ENCODE measurements at places on chromosomes 7 and 10. TPM values are rescaled to one million over a fixed set of nuclear protein-coding genes. Genes with fewer than 3 reads are reported as not detected.

CLRN3 gene
- not detected for total RNA-seq

CLCN1 gene
- total RNA-seq, result 0.08 TPM

PITX3 gene
- total RNA-seq, result not detected

FFAR4 gene
- not detected for total RNA-seq

GPR26 gene
- not detected for total RNA-seq

FAM25A gene
- total RNA-seq, result not detected

MEST gene
- total RNA-seq, result 8.7 TPM

DNA sequence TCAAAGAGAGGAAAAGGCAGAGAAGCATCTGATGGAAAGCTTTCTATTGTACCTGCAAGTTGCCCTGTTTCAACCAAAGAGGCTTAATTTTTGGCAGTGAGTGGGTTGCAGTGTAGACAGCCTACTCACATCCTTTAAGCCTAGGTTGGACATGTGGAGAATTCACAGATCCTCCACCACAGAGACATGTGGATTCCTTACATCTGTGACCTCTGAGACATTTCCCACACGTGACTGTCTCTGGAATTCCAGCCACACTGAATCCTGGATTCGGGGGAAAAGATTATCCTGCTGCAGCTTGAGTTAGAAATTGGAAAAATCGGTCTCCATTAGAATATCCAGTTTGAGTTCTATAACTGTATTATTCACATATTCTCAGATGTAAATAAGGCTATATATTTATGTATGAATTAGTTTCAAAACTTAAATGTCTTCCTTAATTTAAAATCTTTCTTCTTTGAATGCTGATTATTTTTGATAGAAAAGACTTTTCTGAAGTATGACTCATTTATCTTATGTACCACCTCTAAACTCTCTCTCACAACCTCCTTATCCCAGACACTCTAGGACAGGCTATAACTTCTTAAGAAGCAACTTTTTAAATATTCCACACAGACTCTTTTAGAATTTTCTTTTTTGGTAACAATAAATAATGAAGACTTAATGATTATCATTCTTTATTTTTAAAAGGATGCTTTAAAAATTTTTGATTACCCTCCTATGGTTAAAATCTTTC lies 123.3 kb downstream of the TWIST1 start:
- H3K27me3 ChIP-seq, result no peaks in the 10 kb centered on the region
- no peak for DNase-seq
- H3K36me3 ChIP-seq, result no peaks in the 10 kb centered on the region
- no peaks in the 10 kb centered on the region for H3K4me1 ChIP-seq

GRCh38 chr7:141427134-141427533 lies 124.1 kb upstream of the AGK start:
- no peaks in the 10 kb centered on the region for H3K36me3 ChIP-seq
- no peak overlapping the region for H3K27ac ChIP-seq
- no peak overlapping the region for H3K4me3 ChIP-seq
- H3K4me1 ChIP-seq, result no peaks in the 10 kb centered on the region
- peaks cover 10% of the 10 kb centered on the region for H3K27me3 ChIP-seq
- no peak for DNase-seq

GRCh38 chr7:106203473-106203872 lies 81.3 kb downstream of the NAMPT start:
- H3K27me3 ChIP-seq, result peaks cover 17% of the 10 kb centered on the region
- no peak overlapping the region for H3K27ac ChIP-seq
- H3K4me1 ChIP-seq, result peaks cover 2% of the 10 kb centered on the region
- no peak overlapping the region for H3K4me3 ChIP-seq
- DNase-seq, result no peak

DNA sequence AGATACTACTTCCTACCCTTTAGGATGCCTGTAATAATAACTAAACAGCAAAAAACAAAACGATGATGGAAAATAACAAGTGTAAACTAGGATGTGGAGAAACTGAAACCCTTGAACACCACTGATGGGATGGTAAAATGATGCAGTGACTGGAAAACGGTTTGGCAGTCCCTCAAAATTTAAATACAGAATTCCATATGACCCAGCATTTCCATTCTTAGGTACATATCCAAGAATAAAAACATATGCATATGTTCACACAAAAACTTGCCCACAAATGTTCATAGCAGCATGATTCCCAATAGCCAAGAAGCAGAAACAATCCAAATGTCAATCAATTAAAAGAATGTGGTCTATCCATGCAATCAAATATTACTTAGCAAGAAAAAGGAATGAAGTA lies 25.8 kb downstream of the SMURF1 start:
- no peak overlapping the region for H3K27ac ChIP-seq
- H3K4me3 ChIP-seq, result no peak overlapping the region

GRCh38 chr10:62019685-62020359 lies 118.3 kb downstream of the ARID5B start:
- peaks cover 47% of the 10 kb centered on the region for H3K36me3 ChIP-seq
- H3K27me3 ChIP-seq, result no peaks in the 10 kb centered on the region
- no peak overlapping the region for H3K27ac ChIP-seq
- no peak overlapping the region for H3K4me3 ChIP-seq
- no peak for DNase-seq

DNA sequence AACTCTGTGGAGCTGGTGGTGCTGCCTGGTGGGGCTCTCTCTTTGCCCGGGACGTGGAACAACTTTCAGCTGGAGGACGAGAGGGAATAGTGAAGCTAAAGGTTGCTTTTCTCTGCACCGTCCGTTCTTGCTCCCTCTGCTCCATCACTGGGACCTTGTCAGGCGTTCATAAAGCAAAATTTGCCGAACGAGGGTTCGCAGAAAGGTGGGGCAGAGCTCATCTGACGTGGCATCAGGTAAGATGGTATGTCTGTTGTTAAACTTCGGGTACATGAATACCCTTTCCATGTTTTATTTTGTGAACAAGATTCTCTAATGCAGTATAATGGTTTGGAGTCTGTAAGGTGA lies 416 bp downstream of the BBS9 start:
- peaks cover 3% of the 10 kb centered on the region for H3K36me3 ChIP-seq
- peak overlapping the region; percentile 86 for H3K27ac ChIP-seq
- H3K4me1 ChIP-seq, result peaks cover 15% of the 10 kb centered on the region
- peaks cover 3% of the 10 kb centered on the region for H3K27me3 ChIP-seq

GRCh38 chr10:44950326-44951225 lies 9.0 kb upstream of the RASSF4 start:
- H3K27me3 ChIP-seq, result peaks cover 3% of the 10 kb centered on the region
- peaks cover 5% of the 10 kb centered on the region for H3K4me1 ChIP-seq
- no peak overlapping the region for H3K4me3 ChIP-seq
- H3K27ac ChIP-seq, result no peak overlapping the region
- no peak for DNase-seq
- H3K36me3 ChIP-seq, result peaks cover 3% of the 10 kb centered on the region

DNA sequence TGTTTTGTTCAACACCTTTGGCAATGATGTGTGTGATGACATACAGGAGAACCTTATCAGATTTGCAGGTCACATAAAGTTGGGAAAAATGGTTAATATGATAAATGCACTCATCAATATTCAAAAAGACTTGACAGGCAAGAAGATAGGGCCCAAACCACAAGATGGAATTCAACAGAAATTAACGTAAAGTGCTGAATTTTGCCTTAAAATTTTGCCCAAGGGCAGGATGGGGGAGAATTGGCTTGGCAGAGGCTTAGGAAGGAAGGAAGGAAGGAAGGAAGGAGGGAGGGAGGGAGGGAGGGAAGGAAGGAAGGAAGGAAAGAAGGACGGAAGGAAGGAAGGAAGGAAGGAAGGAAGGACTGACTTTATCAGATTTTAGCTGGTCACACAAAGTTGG lies 35.3 kb downstream of the CARD11 start:
- no peak for DNase-seq
- H3K27me3 ChIP-seq, result no peaks in the 10 kb centered on the region
- peaks cover 49% of the 10 kb centered on the region for H3K36me3 ChIP-seq
- H3K4me1 ChIP-seq, result peaks cover 38% of the 10 kb centered on the region
- H3K27ac ChIP-seq, result peak overlapping the region; percentile 69

Data from activated naive CD8-positive, alpha-beta T cell treated with anti-CD3 and anti-CD28 coated beads, Interleukin-2, amount 10 ng/mL, durations not matched to agents 7 days and 5 days (primary cell).